Activated CD8-positive, alpha-beta memory T cell treated with anti-CD3 and anti-CD28 coated beads for 36 hours (primary cell): ENCODE measurements at places on chromosomes 6 and 20. TPM values are rescaled to one million over a fixed set of nuclear protein-coding genes. Genes with fewer than 3 reads are reported as not detected.

The RBPJL gene
- not detected for total RNA-seq

The GPR6 gene
- not detected for total RNA-seq

The TSBP1 gene
- total RNA-seq, result not detected

The LY6G5C gene
- total RNA-seq, result 3.5 TPM

The FAM209B gene
- total RNA-seq, result 0.86 TPM
